ENCODE measurements at places on chromosomes 2 and 18. TPM values are rescaled to one million over a fixed set of nuclear protein-coding genes. Genes with fewer than 3 reads are reported as not detected.

IL36A gene
- total RNA-seq: not detected

CYRIA gene
- total RNA-seq: 4.1 TPM

KCNE4 gene
- 3.1 TPM for total RNA-seq

DNA sequence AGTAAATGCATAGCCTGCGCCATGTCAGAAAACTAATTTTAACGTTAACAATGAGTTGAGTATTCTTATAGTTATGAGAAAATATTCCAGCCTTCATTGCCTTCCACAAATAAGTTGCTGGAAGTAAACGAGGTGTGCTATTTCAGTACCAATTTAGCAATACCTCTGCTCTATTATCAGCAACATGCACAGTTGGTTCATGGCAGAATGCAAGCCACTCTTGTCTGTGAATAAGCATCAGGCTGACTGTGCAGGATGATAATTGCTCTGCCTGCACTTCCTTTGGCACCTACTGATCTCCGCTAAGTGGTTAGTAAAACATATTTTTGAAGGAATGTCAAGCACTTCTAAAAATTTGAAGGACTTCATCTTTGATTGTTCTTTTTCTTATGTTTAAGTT is 261.9 kb upstream of the SIX3 start:
- peak overlapping the region; percentile 15 for H3K4me3 ChIP-seq
- no peak overlapping the region for H3K27ac ChIP-seq
- no peaks in the 10 kb centered on the region for H3K27me3 ChIP-seq
- no peak for DNase-seq

MPP4 gene
- not detected for total RNA-seq

- peaks cover 12% of the 10 kb centered on the region for H3K4me1 ChIP-seq
- H3K36me3 ChIP-seq: no peaks in the 10 kb centered on the region
- DNase-seq: no peak
- H3K27ac ChIP-seq: no peak overlapping the region
- peaks cover 4% of the 10 kb centered on the region for H3K27me3 ChIP-seq
Observed at GRCh38 chr2:113127646-113128570, 510 bp downstream of the IL1RN start.

CHST9 gene
- 2.0 TPM for total RNA-seq

IL36RN gene
- total RNA-seq: not detected

GRCh38 chr2:9025746-9026145 is 22.3 kb upstream of the MBOAT2 start:
- no peaks in the 10 kb centered on the region for H3K4me1 ChIP-seq
- DNase-seq: no peak
- no peak overlapping the region for H3K27ac ChIP-seq

DNA sequence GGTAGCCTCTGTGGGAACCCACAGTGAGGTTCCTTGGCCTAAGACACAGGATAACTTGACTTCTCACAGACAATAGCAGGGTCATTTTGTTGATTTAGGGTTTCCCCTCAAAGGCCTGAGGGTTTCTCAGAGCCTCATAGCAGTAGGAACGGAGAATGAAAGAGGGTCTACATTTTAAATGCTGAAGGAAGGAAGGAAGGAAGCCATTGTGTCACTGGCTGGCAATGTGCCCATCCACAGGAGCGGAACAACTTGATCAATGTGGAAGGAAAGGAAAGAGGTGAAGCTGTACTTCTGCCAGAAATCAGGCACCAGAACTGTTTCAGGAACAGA is 5.1 kb downstream of the IL1B start:
- H3K27me3 ChIP-seq: peaks cover 20% of the 10 kb centered on the region

DNA sequence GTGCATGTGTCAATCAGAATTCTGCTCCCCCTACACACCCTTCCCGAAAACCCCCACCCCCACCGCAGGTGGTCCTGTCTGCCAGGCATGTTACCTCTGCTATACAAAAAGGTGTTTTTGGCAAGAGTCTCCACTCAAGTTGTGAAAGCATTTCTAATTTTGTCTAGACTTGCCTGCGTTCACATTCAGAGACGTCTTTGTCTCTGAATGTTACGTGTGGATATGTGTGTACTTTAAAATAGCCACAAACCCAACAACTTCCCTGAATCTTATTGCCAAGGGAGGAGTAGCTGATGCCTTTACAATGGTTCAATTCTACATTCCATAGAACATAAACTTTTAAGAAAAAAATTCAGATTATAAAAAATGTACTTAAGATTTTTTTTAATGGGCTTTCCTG is 66.6 kb downstream of the ITGA4 start:
- no peak overlapping the region for H3K27ac ChIP-seq
- H3K4me3 ChIP-seq: no peak overlapping the region
- H3K27me3 ChIP-seq: no peaks in the 10 kb centered on the region
- DNase-seq: no peak
- no peaks in the 10 kb centered on the region for H3K4me1 ChIP-seq

TLX2 gene
- total RNA-seq: not detected

DNA sequence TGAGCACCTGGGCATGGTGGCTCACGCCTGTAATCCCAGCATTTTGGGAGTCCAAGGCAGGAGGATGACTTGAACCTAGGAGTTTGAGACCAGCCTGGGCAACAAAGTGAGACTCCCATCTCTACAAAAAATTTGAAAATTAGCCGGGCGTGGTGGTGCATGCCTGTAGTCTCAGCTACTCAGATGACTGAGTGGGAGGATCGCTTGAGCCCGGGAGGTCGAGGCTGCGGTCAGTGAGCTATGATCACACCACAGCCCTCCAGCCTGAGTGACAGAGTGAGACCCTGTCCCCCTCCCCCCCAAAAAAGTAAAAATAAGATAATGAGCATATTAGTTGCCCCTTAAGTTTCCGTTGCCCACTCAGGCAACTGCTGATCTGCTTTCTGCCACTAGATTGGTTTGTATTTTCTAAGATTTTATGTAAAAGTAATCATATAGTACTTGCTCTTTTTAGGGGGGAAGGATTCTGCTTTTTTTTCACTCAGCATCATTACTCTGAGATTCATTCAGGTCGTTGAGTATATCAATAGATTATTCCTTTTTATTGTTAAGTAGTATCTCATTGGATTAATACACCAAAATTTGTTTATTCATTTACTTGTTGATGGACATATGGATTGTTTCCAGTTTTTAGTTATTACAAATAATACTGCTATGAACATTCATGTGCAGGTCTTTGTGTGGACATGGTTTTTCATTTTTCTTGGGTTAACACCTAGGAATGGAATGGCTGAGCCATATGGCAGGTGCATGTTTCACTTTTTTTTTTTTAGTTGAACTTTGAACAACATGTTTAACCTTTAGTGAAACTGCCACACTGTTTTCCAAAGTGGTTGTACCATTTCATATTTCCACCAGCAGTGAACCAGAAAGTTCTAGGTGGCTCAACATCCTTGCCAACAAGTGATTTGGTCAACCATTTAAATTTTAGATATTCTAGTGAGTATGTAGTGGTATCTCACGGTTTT is 75.0 kb upstream of the SPRED2 start:
- no peaks in the 10 kb centered on the region for H3K36me3 ChIP-seq
- DNase-seq: no peak
- H3K4me1 ChIP-seq: peaks cover 4% of the 10 kb centered on the region
- H3K27me3 ChIP-seq: peaks cover 13% of the 10 kb centered on the region

GRCh38 chr2:239955087-239955988 is 69.8 kb downstream of the NDUFA10 start:
- no peak overlapping the region for H3K4me3 ChIP-seq
- peaks cover 76% of the 10 kb centered on the region for H3K4me1 ChIP-seq
- peak; percentile 12 for DNase-seq
- H3K27ac ChIP-seq: no peak overlapping the region
- no peaks in the 10 kb centered on the region for H3K27me3 ChIP-seq

DNA sequence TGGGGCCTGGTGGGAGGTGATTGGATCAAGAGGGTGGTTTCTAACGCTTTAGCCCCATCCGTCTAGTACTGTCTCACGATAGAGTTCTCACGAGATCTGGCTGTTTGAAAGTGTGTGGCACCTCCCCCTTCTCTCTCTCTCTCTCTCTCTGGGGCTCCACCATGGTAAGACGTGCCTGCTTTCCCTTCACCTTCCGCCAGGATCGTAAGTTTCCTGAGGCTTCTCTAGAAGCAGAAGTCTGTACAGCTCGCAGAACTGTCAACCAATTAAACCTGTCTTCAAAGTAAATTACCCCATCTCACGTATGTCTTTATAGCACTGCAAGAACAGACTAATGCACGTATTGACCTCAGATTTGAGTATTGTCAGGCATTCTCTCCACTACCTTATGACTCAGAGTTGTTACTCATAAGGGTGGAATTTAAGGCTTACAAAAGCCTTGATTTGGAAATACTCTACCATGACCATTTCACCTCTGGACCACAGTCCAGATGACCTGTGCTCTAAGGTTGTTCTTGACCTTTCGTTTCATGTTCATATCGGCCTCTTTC is 99.5 kb upstream of the AGAP1 start:
- peaks cover 38% of the 10 kb centered on the region for H3K27me3 ChIP-seq
- no peak overlapping the region for H3K4me3 ChIP-seq
- H3K4me1 ChIP-seq: no peaks in the 10 kb centered on the region
- H3K36me3 ChIP-seq: no peaks in the 10 kb centered on the region
- H3K27ac ChIP-seq: no peak overlapping the region

HOXD10 gene
- not detected for total RNA-seq

- DNase-seq: no peak
- no peak overlapping the region for H3K27ac ChIP-seq
- no peaks in the 10 kb centered on the region for H3K4me1 ChIP-seq
- H3K4me3 ChIP-seq: no peak overlapping the region
- H3K27me3 ChIP-seq: peaks cover 42% of the 10 kb centered on the region
Observed at GRCh38 chr2:29767606-29768335, 153.6 kb downstream of the ALK start.

DNA sequence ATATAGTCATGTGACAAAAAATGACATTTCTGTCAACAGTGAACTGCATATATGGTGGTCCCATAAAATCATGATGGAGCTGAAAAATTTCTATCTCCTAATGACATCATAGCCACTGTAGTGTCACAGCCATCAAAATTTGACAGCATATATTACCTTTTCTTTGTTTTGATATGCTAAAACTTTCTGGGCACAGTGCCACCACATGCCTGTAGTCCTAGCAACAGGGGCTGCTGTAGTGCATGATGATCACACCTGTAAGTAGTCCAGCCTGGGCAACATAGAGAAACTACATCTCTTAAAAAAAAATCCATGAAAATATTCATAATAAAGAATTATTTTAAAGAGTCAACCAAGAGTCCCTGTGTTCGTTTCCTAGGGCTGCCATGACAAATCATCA is 155.5 kb upstream of the SERTAD2 start:
- no peaks in the 10 kb centered on the region for H3K27me3 ChIP-seq
- peaks cover 16% of the 10 kb centered on the region for H3K4me1 ChIP-seq
- H3K4me3 ChIP-seq: no peak overlapping the region
- no peaks in the 10 kb centered on the region for H3K36me3 ChIP-seq
- no peak overlapping the region for H3K27ac ChIP-seq
